DND-41 (cell line): ENCODE measurements at places on chromosomes 2 and 18.

- DNase-seq, result no peak
These were observed 33.3 kb downstream of the CNGA3 start for GRCh38 chr2:98379311-98380202.

- DNase-seq, result no peak
These were observed 37.1 kb downstream of the NHEJ1 start for GRCh38 chr2:219123356-219124135.

GRCh38 chr2:226362980-226363379 is 436.6 kb downstream of the IRS1 start:
- DNase-seq, result no peak

GRCh38 chr2:16943279-16943958 is 277.8 kb upstream of the CYRIA start:
- DNase-seq, result no peak
